Thymus (tissue), 14 donors: ENCODE measurements at places on chromosomes 16 and 17.

DNA sequence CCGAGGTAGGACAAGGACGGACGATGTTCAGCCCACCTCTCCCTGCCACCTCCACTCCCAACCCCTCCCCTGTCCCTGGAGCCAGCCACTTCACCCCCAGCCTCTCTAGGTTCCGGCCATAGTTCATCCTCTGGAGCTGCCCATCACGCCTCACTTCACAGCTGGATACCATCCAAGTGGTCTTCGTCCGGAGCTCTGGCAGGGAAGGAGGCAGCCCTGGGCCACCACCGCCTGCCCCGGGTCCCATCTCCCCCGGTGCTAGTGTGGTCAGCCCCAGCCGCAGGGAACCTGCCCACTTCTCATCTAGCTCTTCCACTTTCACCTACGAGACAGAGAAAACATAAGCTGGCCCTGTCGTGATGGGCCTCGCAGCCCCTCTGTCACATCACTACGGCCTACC, 6.3 kb upstream of the GPS2 start:
- no peak overlapping the region for H3K27ac ChIP-seq
- no peaks in the 10 kb centered on the region for H3K27me3 ChIP-seq
- no peaks in the 10 kb centered on the region for H3K4me1 ChIP-seq
- H3K36me3 ChIP-seq, result peaks cover 86% of the 10 kb centered on the region
- no peak for DNase-seq
- no peak overlapping the region for H3K4me3 ChIP-seq

DNA sequence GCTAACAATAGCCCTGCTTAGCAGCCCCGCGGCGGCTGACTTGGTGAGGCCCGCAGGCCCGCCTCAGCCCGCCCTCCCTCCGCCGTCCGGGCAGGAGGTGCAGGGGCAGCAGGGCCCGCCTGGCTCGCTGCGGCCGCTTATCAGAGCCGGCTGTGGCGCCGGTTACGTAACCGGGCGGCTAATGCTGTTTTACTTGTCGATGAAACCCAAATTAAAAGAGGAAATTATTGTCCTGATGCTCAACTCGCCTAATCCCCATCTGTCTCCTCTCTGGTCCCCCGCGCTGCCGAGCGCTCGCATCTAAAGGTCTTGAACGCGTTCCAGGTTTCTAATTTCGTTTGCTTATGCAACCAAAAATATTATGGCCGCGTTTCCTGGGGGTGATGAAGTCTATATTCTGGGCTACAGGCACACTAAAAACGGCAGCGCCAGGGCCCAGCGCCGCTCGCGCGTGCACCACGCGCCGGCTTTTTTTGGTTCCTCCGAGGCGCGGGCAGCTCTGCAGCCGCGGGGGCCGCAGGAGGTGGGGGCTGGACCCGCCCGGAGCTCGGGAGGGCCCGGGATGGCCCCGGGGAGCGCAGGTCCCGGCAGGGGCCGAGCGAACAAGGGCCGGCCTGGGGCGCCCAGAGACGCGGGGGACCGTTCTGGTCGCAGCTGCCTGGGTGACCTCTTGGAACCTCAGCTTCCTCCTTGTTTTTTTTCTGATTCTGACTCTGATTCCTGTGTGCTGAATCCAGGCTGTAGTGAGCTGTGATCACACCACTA, 65.2 kb upstream of the TOB1 start:
- H3K36me3 ChIP-seq, result no peaks in the 10 kb centered on the region
- H3K27ac ChIP-seq, result no peak overlapping the region
- H3K4me3 ChIP-seq, result no peak overlapping the region
- peaks cover 38% of the 10 kb centered on the region for H3K27me3 ChIP-seq
- no peak for DNase-seq

GRCh38 chr16:21205303-21205702, 6.1 kb downstream of the ZP2 start:
- H3K27me3 ChIP-seq, result no peaks in the 10 kb centered on the region
- H3K36me3 ChIP-seq, result no peaks in the 10 kb centered on the region
- no peak for DNase-seq
- H3K4me1 ChIP-seq, result no peaks in the 10 kb centered on the region
- no peak overlapping the region for H3K4me3 ChIP-seq

DNA sequence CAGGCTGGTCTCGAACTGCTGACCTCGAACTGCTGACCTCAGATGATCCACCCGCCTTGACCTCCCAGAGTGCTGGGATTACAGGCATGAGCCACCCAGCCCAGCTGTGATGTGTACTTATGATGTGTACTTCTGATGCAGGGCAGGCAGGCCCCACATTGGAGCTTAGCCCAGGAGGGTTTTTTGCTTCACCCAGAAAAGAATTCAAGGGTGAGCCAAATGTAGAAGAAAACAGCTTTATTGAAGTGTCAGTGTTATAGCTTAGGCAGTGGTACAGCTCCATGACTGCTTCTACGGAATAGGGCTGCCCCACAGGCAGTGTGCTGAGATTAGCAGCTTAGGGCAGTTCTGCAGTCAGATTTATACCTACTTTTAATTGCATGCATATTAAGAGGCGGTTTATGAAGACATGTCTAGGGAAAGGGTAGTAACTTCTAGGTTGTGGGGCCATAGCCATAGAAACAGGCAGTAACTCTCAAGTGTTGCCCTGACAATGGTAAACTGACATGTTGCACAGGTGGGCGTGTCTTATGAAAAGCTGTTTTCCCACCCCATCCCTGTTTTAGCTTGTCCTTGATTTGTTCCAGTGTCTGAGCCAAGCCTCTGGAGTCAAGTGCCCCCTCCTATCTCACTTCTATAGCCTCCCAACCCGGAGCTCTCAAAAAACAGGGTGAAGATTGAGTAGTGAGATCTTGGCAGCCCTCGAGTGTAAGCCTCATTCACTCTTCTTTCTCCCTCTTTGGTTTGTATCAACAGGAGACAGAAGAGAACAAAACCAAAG, 24.1 kb upstream of the POLR3E start:
- peaks cover 7% of the 10 kb centered on the region for H3K36me3 ChIP-seq
- no peak for DNase-seq
- H3K4me1 ChIP-seq, result no peaks in the 10 kb centered on the region
- no peak overlapping the region for H3K27ac ChIP-seq
- no peaks in the 10 kb centered on the region for H3K27me3 ChIP-seq
- no peak overlapping the region for H3K4me3 ChIP-seq

DNA sequence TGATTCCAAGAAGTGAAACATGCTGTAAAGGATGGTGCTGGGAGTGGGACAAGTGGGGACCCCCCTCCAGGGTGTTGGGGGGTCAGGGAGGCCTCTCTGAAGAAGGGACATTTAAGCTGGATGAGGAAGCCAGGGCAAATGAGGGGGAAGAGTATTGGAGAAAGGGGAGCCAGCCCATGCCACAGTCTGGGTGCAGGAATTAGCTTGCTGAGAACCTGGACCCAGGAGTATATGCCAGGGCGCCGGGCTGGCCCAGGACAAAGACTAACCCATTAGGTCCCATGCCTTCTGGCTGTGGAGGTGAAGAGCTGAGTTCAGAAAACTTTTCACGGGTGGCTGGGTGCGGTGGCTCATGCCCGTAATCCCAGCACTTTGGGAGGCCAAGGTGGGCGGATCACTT, 45.6 kb upstream of the PIK3R6 start:
- peaks cover 7% of the 10 kb centered on the region for H3K4me1 ChIP-seq
- H3K27me3 ChIP-seq, result no peaks in the 10 kb centered on the region
- H3K4me3 ChIP-seq, result no peak overlapping the region
